Calu3 (cell line): ENCODE measurements at places on chromosomes 12 and 14. TPM values are rescaled to one million over a fixed set of nuclear protein-coding genes. Genes with fewer than 3 reads are reported as not detected.

The KLRC3 gene
- total RNA-seq, result not detected in 2 replicates

The ENDOU gene
- 0.42 TPM in 1 of 2 replicates, not detected in the other for total RNA-seq

The ABHD12B gene
- total RNA-seq, result not detected in 2 replicates

The LPAR5 gene
- 2.5 and 3.2 TPM in 2 replicates for total RNA-seq

The NR4A1 gene
- 18.0 and 18.9 TPM in 2 replicates for total RNA-seq

The POTEM gene
- total RNA-seq, result not detected in 2 replicates

The SERPINA12 gene
- not detected in 2 replicates for total RNA-seq

The FOXM1 gene
- total RNA-seq, result 85.8 and 103 TPM in 2 replicates

DNA sequence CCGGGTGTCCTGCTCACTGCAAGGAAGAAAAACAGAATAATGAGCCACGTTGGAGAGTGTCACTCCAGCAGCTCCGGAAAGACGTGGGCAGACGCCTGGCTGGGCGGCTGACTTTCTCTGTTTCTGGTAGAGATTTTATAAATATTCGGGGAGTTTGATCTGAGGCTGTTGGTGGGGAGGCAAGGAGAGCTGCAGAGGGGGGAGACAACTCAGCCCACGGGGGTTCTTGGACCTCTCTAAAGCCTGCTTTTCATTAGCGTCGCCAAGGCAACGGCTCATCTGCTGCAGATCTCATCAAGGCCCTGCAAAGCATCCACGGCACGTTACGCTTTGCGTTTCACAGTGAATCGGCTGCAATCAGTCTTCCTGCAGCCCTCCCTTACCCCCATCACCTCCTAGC is 207.2 kb downstream of the ZFP36L1 start:
- no peak overlapping the region for H3K4me3 ChIP-seq
- H3K4me1 ChIP-seq, result peaks cover 25% of the 10 kb centered on the region
- no peak for DNase-seq
- H3K27ac ChIP-seq, result peak overlapping the region; percentile 42
- H3K36me3 ChIP-seq, result no peaks in the 10 kb centered on the region

DNA sequence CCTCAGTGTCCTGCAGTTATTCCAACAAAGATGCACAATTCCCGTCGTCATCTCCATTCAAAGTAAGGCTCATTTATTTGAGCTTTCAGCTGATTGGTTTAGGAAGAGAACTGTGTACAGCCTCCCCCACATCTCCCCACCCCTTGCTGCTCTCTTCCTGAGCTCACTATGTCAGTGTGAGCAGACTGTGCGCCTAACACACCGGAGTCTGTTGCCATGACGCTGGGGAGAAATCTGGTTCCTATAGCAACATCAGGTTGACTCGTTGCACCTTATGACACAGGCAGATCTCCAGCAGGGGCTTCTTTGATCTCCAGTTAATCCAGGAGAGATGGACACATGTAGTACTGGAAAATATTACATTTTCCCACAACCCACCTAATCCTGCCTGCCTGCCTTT is 319.4 kb downstream of the CACNA1C start:
- peaks cover 68% of the 10 kb centered on the region for H3K27me3 ChIP-seq
- no peak overlapping the region for H3K27ac ChIP-seq

GRCh38 chr12:105741786-105742566 is 396.8 kb downstream of the NUAK1 start:
- no peaks in the 10 kb centered on the region for H3K4me1 ChIP-seq
- no peak overlapping the region for H3K4me3 ChIP-seq
- no peak overlapping the region for H3K27ac ChIP-seq
- no peaks in the 10 kb centered on the region for H3K36me3 ChIP-seq
- H3K27me3 ChIP-seq, result peaks cover 11% of the 10 kb centered on the region

- H3K4me1 ChIP-seq, result peaks cover 24% of the 10 kb centered on the region
- H3K27ac ChIP-seq, result no peak overlapping the region
- H3K4me3 ChIP-seq, result peak overlapping the region; percentile 4
- peaks cover 21% of the 10 kb centered on the region for H3K36me3 ChIP-seq
- H3K27me3 ChIP-seq, result no peaks in the 10 kb centered on the region
Observed at GRCh38 chr14:104749111-104749649, 3.8 kb upstream of the SIVA1 start.

GRCh38 chr12:100553936-100554335 is 19.5 kb upstream of the GAS2L3 start:
- no peak overlapping the region for H3K27ac ChIP-seq
- DNase-seq, result no peak
- no peak overlapping the region for H3K4me3 ChIP-seq
- H3K27me3 ChIP-seq, result no peaks in the 10 kb centered on the region
- H3K4me1 ChIP-seq, result peaks cover 9% of the 10 kb centered on the region

DNA sequence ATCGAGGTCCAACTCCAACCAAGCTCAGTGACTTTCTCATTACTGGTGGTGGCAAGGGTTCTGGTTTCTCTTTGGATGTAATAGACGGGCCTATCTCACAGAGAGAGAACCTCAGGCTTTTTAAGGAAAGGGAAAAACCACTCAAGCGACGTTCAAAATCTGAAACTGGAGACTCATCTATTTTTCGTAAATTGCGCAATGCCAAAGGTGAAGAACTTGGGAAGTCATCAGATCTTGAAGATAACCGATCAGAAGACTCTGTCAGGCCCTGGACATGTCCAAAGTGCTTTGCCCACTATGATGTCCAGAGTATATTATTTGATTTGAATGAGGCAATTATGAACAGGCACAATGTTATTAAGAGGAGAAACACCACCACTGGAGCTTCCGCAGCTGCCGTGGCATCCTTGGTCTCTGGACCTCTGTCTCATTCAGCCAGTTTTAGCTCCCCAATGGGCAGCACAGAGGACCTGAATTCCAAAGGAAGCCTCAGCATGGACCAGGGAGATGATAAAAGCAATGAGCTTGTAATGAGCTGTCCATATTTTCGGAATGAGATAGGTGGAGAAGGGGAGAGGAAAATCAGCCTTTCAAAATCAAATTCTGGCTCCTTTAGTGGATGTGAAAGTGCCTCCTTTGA is 343.5 kb upstream of the RGS6 start:
- H3K4me3 ChIP-seq, result no peak overlapping the region
- H3K4me1 ChIP-seq, result no peaks in the 10 kb centered on the region
- no peak overlapping the region for H3K27ac ChIP-seq
- H3K36me3 ChIP-seq, result no peaks in the 10 kb centered on the region
- H3K27me3 ChIP-seq, result no peaks in the 10 kb centered on the region

DNA sequence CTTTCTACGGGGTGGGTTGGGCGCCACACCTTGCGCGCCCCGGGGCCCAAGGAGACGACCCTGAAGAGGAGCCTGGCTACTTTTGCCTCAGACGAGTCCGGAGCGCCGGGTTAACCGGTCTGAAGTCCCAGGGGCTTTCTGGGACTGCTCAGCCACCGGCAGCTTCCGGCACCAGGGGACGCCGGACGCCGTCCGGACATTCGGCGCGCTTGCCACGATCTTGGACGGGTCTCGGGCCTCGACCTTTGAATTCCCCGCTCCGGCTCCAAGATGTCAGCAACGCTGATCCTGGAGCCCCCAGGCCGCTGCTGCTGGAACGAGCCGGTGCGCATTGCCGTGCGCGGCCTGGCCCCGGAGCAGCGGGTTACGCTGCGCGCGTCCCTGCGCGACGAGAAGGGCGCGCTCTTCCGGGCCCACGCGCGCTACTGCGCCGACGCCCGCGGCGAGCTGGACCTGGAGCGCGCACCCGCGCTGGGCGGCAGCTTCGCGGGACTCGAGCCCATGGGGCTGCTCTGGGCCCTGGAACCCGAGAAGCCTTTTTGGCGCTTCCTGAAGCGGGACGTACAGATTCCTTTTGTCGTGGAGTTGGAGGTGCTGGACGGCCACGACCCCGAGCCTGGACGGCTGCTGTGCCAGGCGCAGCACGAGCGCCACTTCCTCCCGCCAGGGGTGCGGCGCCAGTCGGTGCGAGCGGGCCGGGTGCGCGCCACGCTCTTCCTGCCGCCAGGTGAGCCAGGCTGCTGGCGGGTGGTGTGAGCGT is at the start of gene ACOT4:
TSS of gene ACOT4 (plus strand) at position 184 of the 760 bp plus-strand sequence. CDS start at position 271, 87 bp downstream.
- H3K27me3 ChIP-seq, result no peaks in the 10 kb centered on the region
- H3K4me1 ChIP-seq, result no peaks in the 10 kb centered on the region
- H3K27ac ChIP-seq, result no peak within 1 kb of the TSS

GRCh38 chr14:59705866-59706265 is 129.3 kb upstream of the CCDC175 start:
- peaks cover 22% of the 10 kb centered on the region for H3K27me3 ChIP-seq
- H3K4me1 ChIP-seq, result no peaks in the 10 kb centered on the region
- no peak overlapping the region for H3K4me3 ChIP-seq
- no peak for DNase-seq

DNA sequence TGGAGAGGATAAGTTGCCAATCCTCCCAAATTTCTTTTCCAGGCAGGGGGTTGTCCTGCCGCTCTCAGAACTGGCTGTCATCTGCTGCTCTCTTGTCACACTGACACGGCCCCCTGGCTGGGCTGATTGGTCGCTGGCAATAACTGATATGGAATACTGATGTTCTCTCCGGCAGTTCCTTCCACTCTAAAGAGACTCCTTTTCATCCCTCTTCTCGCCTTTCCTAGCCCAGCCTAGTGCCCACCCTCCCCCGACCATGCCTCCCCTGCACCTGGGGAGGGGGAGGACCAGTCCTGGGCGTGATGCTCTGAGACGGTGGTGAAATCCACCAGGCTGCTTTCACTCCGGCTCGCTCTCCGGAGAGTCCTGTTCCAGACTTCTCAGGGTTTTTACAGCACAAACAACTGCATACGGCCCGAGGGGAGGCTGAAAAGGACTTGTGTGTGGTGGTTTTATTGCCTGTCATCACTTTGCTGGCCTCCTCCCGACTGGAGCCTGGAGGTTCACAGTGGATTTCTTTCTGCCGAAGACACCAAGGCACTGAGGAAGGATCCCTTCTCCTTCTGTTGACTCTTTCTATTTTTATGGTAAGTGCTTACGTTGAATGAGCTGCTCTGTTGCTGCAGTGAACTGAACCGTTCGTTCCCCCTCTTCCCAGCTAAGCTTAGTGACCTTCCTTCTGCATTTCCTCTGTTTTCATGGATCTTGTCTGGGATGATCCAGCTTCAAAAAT is at the start of gene ANO4:
TSS of gene ANO4 (plus strand) at position 336 of the 733 bp plus-strand sequence. CDS start 107,010 bp downstream, outside the sequence.
- no peak for DNase-seq
- no peak within 1 kb of the TSS for H3K4me3 ChIP-seq
- H3K27ac ChIP-seq, result no peak within 1 kb of the TSS
- no peaks in the 10 kb centered on the region for H3K36me3 ChIP-seq
- no peaks in the 10 kb centered on the region for H3K4me1 ChIP-seq

- H3K4me3 ChIP-seq, result no peak overlapping the region
- peaks cover 45% of the 10 kb centered on the region for H3K27me3 ChIP-seq
- peaks cover 4% of the 10 kb centered on the region for H3K36me3 ChIP-seq
- H3K27ac ChIP-seq, result no peak overlapping the region
- no peaks in the 10 kb centered on the region for H3K4me1 ChIP-seq
Observed at GRCh38 chr12:3251691-3252090, 174.5 kb downstream of the TSPAN9 start.

GRCh38 chr12:27957366-27957765 is 15.2 kb downstream of the PTHLH start:
- no peak for DNase-seq
- H3K27me3 ChIP-seq, result no peaks in the 10 kb centered on the region
- H3K4me3 ChIP-seq, result no peak overlapping the region

DNA sequence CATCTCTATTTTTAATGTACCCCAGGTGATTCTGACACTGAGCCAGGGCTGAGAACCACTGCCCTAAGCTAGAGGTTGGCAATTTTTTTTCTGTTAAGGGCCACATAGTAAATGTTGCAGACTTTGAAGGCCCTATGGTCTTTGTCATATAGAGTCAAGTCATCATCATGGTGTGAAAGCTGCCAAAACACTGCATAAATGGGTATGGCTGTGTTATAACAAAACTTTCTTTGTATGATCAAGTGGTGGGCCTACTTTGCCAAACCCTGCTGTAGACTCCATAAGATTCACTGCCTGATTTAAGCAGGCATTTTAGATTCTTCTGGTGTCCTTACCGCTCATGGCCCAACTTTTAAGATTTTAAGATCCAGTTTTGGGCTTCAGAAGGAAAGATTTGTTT is 76.8 kb downstream of the CLMN start:
- peaks cover 14% of the 10 kb centered on the region for H3K36me3 ChIP-seq
- no peak overlapping the region for H3K4me3 ChIP-seq
- H3K27me3 ChIP-seq, result no peaks in the 10 kb centered on the region

- H3K4me1 ChIP-seq, result peaks cover 8% of the 10 kb centered on the region
- no peak overlapping the region for H3K4me3 ChIP-seq
- H3K27me3 ChIP-seq, result no peaks in the 10 kb centered on the region
- no peak overlapping the region for H3K27ac ChIP-seq
- DNase-seq, result no peak
Observed at GRCh38 chr14:53011053-53011462, 60.2 kb upstream of the FERMT2 start.

GRCh38 chr12:69906411-69907216 is 81.6 kb downstream of the MYRFL start:
- H3K4me3 ChIP-seq, result no peak overlapping the region
- DNase-seq, result no peak
- no peaks in the 10 kb centered on the region for H3K27me3 ChIP-seq
- H3K27ac ChIP-seq, result no peak overlapping the region

GRCh38 chr14:62081012-62081612 is 318.9 kb downstream of the SNAPC1 start:
- no peak overlapping the region for H3K4me3 ChIP-seq
- no peak for DNase-seq

DNA sequence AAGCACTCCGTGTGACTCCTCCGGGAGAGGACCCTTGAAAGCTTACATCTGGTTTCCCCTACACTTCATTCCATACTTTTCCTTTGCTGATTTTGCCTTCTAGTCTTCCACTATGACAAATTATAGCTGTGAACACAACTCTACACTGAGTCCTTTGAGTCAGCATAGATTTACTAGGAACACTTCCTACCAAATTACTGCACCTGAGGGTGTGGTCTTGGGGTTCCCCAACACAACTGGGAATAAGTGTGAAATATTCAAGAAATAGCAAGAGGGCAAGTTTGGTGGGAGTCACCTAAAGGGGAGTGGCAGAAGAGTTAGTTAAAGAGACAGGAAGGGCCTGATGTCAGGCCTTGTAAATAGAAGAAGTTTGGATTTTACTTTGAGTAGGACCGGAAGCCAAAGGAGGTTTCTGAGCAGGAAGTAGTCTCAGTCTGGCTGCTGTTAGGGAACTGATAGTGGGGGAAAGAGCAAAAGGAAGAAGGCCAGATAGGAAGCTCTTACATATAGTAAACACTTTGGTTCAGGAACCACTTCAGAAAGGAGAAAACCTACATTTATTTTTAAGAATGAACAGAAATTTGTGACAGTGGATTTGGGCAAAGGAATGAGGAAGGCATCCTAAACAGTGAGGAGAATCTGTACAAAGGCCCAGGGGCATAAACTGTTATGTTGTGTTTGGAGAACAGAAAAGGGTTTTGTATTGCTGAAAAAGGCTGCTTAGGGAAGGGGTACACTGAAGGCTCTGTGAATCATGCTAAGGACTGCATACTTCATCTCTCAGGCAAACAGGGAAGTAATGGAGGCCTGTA is 14.2 kb downstream of the SEL1L start:
- H3K4me1 ChIP-seq, result peaks cover 11% of the 10 kb centered on the region
- no peaks in the 10 kb centered on the region for H3K27me3 ChIP-seq
- H3K27ac ChIP-seq, result peak overlapping the region; percentile 5
- no peak for DNase-seq
- peaks cover 23% of the 10 kb centered on the region for H3K36me3 ChIP-seq
